Tongue (tissue), 3 donors: ENCODE measurements at places on chromosomes 12 and 14.

DNA sequence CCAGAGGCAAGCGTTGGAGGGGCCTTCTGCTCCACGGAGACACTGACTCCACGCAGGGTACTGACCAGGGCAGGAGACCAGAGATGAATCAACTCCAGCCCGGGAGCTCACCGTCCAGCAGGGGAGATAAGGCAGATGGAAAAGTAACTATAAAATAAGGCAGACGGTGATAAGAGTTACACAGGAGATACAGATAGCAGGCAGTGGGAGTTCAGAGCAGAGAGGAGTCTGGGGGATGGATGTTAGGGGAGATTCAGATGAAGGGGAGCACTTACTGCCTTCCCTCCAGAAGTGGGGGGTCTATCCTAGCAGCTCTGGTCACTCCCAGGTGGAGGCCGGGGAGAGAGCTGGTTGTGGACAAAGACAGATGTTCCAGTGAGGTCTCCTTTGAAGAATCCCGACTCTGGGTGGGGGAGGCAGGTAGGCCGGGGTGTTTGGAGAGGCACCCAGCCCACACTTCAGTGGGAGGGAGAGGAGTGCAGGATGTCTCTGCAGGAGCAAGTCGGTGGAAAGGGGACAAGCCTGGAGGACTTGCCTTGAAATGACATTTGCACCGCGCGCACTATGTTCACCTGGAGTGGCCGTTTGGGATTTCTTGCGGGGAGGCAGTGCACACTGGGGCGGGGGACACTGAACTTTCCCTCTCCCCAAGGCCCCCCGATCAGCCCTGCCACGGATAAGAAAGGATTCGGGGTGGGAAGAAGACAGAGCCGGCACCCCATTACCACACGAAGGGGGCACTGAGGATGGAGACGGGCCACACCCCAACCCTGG lies 1.2 kb downstream of the PITPNM2 start:
- DNase-seq, result no peak

- DNase-seq, result peak; percentile 37
These were observed 1.1 kb upstream of the KLHDC2 start for GRCh38 chr14:49766839-49767238.

- DNase-seq, result peak; percentile 20
These were observed 618.6 kb downstream of the AACS start for GRCh38 chr12:125683748-125684381.

GRCh38 chr12:122420471-122421162 lies 1.9 kb downstream of the CLIP1 start:
- DNase-seq, result no peak

GRCh38 chr12:10849425-10849878 lies at the start of gene PRR4:
Gene PRR4, minus strand, starts transcription at chr12:10849475. Its CDS starts 38 bp downstream, at chr12:10849437.
- DNase-seq, result peak; percentile 5

DNA sequence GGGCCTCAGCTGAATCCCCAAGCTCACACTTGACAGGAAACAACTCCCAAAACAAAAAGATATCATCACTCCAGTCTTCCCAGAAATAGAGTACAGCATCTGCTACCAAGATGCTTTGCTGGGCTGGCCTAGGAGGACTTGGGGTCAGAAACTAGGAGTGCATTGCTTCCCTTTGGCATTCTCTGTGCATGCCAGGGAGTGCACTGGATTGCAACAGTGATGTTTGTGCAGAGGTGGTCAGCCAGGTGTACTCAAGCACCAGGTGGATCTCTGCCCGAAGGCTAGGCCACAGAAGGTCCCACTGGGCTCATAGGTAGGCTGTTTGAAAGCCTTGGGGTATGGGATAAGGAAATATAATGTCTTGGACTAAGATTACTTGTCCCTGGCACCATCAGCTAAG lies 51.1 kb downstream of the RAB35 start:
- no peak for DNase-seq

GRCh38 chr12:38831715-38832114 lies 73.7 kb downstream of the CPNE8 start:
- no peak for DNase-seq

DNA sequence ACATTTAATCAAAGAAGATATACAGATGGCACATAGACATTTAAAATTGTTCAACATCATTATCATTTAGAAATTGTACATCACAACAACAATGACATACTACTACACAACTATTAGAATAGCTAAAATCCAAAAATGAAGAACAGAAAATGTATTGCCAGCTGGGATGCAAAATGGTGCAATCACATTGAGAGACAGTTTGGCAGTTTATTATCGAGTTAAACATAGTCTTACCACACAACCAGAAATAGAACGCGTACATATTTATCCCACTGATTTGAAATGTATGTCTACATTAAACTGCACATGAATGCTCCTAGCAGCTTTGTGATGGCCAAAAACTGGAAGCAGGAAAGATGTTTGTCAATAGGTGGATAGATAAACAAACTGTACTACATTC lies 791.5 kb upstream of the MGAT4C start:
- DNase-seq, result no peak

DNA sequence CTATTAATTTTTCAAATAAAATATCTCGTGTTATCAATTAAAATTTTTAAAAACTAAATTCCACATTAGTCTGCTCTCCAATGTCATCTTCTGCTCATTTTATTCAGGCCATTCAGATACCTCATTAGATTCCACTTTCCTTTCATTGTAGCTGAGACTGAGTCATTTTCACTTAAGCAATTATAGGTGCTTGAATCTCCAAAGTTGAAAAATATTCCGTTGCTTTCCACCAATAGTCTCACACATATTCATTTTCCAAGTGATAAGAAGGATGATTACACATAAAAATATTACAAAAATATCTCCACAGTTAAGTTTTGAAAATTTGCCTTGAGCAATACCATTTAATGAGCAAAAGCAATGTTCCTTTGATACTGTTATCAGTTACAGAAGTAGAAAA lies 36.5 kb upstream of the YBX3 start:
- no peak for DNase-seq

DNA sequence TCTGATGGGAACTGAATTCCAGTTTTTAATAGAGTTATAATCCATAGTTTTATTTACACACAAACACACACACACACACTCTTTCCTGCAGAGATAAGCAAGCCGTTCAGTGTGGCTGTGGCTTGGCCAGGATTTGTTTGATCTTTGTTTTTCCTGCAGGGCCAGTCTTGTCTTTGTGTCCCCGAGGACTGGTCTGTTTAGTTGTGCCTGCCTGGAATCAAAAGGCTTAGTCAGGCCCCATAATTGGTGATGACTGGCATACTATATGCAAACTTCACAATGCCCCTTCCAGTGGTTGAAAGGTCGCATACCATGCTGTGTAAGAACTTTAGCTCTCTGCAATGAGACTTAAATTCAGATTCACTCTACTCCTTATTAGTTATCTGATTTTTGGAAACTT lies 26.0 kb downstream of the WBP11 start:
- DNase-seq, result no peak

- no peak for DNase-seq
These were observed 190.0 kb upstream of the C14orf180 start for GRCh38 chr14:104389326-104390220.

GRCh38 chr14:101110729-101111619 lies 207.5 kb upstream of the RTL1 start:
- DNase-seq, result no peak

- DNase-seq, result no peak
These were observed 255.3 kb downstream of the BMP4 start for GRCh38 chr14:53701108-53701875.

DNA sequence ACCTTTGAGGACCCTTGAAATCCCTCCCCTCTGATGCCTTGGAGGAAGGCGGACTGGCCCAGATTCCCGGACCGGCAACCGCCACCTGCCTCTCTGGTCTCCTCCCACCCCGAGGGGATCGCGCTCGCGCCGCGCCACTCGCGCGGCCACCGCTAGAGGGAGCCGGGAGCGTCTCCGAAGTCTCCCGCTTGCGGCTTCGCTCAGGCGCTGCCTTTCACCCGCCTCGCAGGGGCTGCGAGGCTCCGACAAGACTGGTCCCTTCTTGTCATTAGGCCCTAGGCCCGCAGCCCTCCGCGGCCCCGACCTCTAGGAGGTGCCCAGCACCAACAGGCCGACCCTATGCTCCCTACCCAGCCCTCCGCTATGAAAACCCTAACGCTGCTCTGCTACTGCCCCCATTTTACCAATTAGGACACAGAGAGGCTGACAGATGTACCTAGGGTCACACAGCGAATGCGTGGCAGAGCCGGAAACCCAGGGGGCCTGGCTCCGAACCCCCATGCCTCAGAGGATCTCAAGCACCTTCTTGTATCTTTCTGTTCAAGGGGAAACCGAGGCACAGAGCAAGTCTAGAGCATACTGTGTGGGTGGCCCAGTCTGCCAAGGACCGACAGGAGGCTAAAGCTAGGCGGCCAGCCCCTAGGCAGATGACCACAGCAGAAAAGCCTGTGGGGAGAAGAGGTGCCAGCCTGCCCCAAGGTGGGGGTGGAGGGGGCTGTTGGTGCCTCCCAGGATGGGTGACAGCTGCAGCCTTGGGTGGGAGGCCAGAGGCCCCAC lies 21.4 kb upstream of the VSX2 start:
- peak; percentile 70 for DNase-seq

- no peak for DNase-seq
These were observed 151.1 kb upstream of the PKP2 start for GRCh38 chr12:33047666-33048065.

DNA sequence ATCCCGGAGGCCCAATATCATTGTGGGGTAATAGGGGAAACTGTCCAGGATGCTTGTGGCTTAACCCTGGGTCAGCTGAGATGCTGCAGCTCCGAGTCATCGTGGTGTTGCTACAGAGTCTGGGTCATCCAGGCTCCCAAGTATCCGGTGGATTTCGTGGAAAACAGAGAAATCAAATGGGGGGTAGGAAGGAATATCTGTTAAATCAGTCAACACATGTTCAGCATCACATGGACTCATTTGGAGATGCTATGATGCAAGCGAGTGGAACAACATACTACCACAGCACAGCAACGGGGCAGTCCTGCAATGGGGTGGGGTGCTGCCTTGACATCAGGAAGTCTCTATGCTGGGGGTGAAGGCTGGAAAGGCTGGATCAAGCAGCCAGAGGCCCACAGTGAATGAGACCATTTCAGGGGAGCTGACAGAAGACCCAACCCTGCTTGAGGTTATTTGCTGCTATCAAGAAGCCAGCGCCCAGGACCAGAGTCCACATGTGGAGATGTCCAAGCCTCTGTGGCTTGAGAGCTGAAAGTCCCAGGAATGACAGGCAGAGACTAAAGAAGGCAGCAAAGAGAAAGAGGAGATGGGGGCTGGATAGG lies 22.9 kb downstream of the VDR start:
- DNase-seq, result no peak

- DNase-seq, result no peak
These were observed 4.5 kb downstream of the MYO1H start for GRCh38 chr12:109352184-109352583.

GRCh38 chr14:61147381-61147821 lies 133.7 kb downstream of the TMEM30B start:
- DNase-seq, result peak; percentile 94

- DNase-seq, result no peak
These were observed 74.6 kb downstream of the DACT1 start for GRCh38 chr14:58712357-58712756.

GRCh38 chr12:49975318-49975761 lies 2.6 kb downstream of the AQP6 start:
- no peak for DNase-seq

GRCh38 chr14:59161561-59162175 lies 26.8 kb upstream of the DAAM1 start:
- DNase-seq, result peak; percentile 82

DNA sequence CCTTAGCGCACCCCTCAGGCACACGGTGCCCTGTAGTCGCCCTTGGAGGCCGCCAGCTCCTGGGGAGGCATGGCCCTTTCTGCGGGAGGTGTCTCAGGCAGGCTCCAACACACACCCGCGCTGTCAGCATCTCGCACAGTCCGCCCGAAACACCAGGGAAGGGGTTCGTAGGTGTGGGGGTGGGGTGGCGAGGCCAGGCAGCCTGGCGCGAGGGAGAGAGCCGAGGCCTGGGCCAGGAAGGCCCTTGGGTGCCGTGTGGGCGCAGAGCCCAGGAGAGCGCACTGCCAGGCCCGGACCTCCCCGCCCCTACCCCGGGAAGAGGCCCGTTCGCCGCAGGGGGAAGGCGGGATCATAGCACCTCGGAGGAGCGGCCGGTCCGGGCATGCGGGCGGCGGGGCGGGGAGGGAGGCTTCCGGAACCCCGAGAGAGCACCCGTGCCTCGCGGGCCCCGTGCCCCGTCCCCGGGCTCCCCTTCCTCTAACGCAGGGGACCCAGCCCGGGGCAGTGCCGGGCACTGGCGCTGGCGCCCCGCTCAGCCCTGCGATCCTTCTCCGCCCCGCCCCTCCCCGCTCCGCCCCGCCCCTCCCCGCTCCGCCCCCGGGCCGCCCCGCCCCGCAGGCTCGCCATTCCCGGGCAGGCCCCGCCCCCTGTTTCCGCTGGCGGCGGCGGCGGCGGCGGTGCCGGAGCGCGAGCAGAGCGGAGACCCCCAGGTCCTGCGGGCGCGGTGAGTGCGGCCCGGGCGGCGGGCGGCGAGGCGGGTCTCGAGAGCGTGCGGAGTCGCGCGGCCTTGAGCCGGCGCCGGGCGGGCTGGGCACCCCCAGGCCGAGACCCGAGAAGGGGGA lies at the start of gene TSPAN9:
Gene TSPAN9, plus strand, starts transcription at position 650 of the 842 bp plus-strand sequence. CDS start 123,815 bp downstream, outside the sequence.
- DNase-seq, result peak; percentile 82

GRCh38 chr12:129298921-129299320 lies 445.6 kb downstream of the GLT1D1 start:
- no peak for DNase-seq

DNA sequence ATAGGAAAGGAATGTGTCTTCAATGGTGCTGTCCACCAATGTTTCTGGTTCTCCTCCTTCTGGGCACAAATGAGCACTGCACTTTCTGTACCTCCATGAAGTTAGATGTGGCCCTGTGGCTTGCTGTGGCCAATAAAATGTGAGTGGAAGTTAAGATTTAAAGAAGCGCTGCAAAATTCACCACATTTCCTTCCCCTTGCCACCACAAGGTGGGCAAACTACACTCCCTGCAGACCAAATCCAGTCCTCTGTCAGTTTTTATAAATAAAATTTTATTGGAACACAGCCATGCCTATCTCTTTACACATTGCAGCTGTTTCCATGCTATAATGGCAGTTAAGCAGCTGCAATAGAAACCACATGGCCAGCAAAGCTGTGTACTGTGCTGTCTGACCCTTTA lies 141.4 kb upstream of the TMPO start:
- DNase-seq, result peak; percentile 83
